Stromal cell of bone marrow (primary cell): ENCODE measurements at places on chromosomes 5 and 9.

- DNase-seq: no peak
These were observed 22.4 kb upstream of the SPINK14 start for GRCh38 chr5:148145916-148146315.

DNA sequence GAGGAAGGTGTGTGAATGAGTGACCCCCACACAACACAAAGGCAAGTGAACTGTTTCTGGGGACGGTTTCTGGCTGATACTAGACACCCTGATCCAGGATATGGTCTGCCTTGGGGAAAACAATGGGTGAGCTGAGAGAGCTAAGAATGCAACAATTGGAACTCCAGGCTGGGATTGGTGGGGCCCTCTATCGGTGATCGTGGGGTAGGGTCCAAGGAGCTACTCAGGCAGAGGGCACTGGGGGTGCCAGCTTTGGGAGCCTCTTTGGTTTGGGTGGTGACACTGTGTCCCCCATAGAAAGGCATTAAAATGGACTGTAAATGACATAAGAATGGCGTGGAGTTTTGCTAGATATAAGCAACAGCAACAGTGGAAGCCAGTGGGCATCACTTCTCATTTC is 439.1 kb downstream of the DMAC1 start:
- no peak for DNase-seq

GRCh38 chr5:139619861-139620260 is 28.3 kb upstream of the CXXC5 start:
- no peak for DNase-seq

DNA sequence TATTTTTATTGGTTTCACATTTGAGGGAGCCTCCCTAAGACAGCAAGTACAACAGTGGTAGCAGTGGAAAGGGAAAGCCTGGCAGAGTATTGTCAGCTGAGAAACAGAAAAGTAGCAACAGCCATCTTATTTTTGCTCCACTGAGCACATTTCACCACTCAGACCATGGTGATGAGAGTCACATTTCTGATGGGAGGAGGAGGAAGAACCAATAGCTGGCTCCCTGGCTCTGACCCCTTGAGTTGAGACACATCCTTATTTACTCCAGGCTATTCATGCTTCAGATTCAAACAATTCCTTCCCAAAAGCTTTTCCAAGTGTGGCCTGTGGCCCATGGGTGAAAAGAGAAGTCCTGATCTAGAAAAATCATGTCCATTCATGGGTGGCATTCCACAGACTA is 236.3 kb downstream of the ARHGAP26 start:
- no peak for DNase-seq

- no peak for DNase-seq
These were observed 26.9 kb downstream of the ZNF484 start for GRCh38 chr9:92850898-92851297.

- DNase-seq: no peak
These were observed 286.4 kb downstream of the NTRK2 start for GRCh38 chr9:84955971-84956370.

- no peak for DNase-seq
These were observed 33.4 kb downstream of the SLCO4C1 start for GRCh38 chr5:102262688-102263087.

DNA sequence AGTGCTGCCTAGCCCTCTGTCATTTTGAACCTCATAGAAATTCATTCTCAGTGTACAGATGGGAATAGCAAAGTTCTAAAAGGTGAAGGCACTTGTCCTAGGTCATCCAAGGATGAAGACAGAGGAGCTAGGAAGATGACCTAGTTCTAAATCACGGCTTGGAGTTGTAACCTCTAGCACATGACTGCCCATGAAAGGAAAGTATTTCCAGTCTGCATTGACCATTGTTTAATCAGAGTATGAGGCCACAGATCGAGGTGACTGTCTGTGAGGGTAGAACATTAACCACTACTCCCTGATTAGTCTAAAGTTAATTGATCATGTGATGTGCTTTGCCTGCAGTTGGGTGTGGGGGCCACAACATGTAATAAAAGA is 674 bp upstream of the TNFSF15 start:
- DNase-seq: no peak

GRCh38 chr9:36950389-36950788 is 83.7 kb downstream of the PAX5 start:
- DNase-seq: no peak

- no peak for DNase-seq
These were observed 30.0 kb downstream of the GLIS3 start for GRCh38 chr9:4269872-4270271.

DNA sequence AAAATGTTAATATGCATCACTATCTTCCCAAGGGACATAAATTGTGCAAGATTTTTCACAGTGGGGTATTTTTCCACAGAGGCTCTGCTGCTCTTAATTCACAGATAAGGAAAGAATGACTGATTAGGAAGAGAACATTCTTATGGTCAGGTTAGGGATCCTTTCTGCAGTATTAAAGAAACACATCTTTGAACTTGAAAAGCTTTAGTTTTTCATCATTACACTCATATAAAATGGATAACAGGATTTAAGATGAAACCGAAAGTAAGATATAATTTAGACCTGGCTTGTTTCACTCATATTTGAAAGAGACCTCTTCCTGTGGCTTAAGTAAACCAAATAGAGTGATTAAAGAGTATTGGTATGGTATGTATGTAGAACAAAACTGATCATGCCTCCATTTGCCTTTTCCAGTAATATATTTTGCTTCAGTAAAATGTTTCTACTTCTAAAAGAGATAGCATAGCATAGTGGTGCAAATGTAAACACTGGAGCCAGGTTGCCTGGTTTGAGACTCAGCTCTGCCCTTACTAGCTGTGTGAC is 160.0 kb downstream of the PRR16 start:
- DNase-seq: no peak

GRCh38 chr5:178306430-178307225 is 74.0 kb upstream of the PHYKPL start:
- DNase-seq: no peak

DNA sequence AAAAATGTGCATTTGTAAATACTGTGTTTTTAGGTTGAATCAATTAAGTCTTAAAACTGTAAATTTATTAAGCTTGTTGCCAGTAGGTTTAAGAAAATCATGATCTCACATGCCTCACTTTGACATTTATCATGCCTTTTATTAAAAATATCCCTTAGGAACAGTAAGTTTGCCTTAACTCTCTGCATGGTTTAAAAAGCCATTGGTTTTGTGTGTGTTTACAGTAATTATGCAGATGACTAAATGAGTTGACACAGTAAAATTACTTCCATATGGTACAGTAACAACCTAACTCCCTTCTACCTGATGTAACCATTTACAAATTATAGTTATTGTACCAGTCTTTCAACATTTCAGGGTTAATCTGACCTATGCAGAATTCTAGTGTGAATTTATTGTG is 6.5 kb downstream of the RPS6 start:
- DNase-seq: no peak

- DNase-seq: no peak
These were observed 155.9 kb upstream of the ATP10B start for GRCh38 chr5:161007879-161008278.
